ENCODE measurements at places on chromosomes 5 and 9.

- DNase-seq: no peak
Measured at GRCh38 chr9:25094518-25094917, 548.8 kb upstream of the IZUMO3 start.

DNA sequence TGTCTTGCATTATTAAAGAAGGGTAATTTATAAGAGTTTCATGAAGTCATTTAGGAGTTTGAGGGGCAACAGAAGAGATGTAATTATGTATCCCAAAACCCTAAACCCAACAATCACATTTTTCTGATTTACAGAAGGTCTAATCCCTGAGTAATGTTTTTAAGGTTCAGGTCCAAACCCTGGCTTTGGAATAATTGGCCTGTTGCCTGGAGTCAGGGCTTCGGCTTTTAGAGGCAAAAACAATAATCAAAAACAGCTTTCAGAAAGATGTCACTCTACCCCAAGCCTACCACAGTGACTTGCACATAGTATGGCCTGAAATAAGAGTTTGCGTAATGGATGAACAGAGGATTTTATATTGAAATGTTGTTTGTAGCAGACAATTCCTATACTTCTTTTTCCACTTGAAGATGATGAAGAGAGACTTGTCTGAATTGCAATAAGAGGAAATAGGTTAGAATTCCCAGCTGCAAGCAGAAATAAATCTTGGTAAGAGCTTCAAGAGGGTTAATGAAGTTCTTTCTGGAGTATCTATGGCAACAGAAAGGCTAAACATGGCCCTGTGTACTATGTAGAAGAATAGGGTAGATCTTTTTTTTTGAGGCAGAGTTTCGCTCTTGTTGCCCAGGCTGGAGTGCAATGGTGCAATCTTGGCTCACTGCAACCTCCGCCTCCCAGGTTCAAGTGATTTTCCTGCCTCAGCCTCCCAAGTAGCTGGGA lies 152.0 kb downstream of the GPBP1 start:
- no peak for DNase-seq

DNA sequence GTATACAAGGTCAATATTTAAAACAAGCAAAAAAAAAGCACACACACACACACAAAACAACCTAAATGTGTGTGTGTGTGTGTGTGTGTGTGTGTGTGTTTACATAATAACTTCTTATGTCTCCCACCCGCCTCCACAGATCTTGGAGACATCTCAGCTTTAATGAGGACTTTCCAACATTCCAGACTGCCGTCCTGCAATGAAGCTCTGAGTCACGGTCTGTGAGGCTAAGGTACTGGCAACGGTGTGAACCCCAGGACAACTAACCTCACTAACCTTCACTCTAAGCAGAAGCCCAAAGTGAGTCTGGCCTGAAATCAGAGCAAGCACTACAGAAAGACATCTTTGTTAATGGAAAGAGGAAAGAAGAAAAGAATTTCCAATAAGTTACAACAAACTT lies 22.3 kb downstream of the ZNF474 start:
- DNase-seq: no peak

GRCh38 chr9:90169490-90169889 lies 473.1 kb downstream of the DIRAS2 start:
- DNase-seq: no peak

DNA sequence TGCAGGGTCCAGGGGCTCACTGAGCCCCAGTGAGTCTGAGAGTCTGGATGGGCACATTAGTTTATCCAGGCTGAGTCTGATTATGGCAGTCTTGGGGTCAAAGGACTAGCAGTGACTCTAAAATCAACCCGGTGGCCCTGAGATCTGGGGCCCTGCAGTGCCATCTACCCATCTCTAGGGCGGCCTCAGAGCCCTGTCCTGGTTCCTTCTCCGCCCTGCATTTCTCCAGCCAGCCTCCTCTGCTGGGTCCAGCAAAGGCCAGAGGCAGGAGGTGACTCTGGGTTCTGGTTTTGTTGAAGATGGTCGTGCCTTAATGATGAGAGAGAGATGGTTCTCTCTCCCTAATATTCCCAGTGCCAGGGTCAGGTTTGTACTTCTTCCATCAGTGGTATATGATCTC lies 15.0 kb downstream of the DCANP1 start:
- DNase-seq: no peak

- no peak for DNase-seq
Measured at GRCh38 chr5:33852319-33852718, 39.5 kb downstream of the ADAMTS12 start.

GRCh38 chr5:138470322-138471051 lies 5.2 kb downstream of the EGR1 start:
- no peak for DNase-seq

GRCh38 chr5:135655468-135655815 lies 76.7 kb upstream of the CXCL14 start:
- no peak for DNase-seq

- no peak for DNase-seq
Measured at GRCh38 chr5:43771611-43772031, 168.6 kb downstream of the NNT start.

DNA sequence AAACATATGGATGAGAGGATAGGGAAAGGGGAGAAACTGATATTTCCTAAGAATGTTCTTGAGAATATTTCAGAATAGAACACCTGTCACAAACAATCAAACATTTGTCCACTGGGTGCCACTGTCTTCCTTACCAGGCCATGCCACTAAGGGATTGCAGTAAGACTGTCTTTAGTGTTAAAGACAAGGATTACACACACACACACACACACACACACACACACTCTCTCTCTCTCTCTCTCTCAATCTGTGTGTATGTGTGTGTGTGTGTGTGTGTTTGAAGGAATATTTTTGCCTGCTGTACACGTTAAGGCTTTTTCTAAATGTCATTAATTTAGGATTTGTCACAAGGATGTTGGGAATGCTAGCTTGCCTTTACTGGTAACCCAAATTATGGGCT lies 54.4 kb downstream of the CCDC192 start:
- no peak for DNase-seq

DNA sequence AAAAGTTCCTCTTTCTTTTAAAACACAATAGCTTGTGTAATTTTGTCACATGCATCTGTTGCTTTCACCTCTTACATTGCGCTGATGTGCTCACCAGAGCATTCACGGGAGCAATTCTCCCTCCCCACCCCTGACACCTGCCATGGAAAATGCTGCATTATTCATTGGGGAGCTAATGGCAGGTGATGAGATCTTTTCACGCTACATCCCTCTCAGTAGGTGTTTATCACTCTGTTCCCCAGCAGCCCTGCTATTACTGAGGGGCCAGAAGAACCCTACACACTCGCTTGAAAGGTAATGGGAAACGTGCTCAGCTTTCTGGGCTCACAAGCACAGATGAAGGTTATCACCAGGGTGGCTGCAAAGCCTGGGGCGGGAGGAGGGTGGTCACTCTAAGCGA lies 398.0 kb downstream of the PSAT1 start:
- no peak for DNase-seq

- DNase-seq: no peak
Measured at GRCh38 chr5:8060235-8060952, 191.4 kb downstream of the MTRR start.

GRCh38 chr5:114367029-114367428 lies 5.2 kb downstream of the KCNN2 start:
- no peak for DNase-seq

DNA sequence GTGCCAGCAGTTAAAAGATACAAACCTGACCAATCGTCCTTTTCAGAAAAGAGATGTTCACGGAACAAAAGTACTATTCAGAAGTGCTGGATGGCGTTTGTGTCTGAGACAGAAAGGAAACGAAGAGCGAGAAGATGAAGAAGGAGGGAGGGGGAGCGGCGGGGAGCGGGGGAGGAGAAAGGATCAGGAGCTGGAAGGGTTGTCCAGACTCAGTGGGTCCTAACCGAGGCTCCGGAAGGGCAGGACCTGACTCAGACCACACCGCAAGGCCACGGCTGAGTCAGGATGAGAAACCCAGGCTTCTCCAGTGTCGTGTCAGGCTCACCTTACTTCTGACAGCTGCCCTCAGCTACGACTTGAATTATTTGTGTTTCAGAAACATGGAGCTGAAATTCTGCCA lies 46.2 kb downstream of the PAX5 start:
- DNase-seq: no peak

DNA sequence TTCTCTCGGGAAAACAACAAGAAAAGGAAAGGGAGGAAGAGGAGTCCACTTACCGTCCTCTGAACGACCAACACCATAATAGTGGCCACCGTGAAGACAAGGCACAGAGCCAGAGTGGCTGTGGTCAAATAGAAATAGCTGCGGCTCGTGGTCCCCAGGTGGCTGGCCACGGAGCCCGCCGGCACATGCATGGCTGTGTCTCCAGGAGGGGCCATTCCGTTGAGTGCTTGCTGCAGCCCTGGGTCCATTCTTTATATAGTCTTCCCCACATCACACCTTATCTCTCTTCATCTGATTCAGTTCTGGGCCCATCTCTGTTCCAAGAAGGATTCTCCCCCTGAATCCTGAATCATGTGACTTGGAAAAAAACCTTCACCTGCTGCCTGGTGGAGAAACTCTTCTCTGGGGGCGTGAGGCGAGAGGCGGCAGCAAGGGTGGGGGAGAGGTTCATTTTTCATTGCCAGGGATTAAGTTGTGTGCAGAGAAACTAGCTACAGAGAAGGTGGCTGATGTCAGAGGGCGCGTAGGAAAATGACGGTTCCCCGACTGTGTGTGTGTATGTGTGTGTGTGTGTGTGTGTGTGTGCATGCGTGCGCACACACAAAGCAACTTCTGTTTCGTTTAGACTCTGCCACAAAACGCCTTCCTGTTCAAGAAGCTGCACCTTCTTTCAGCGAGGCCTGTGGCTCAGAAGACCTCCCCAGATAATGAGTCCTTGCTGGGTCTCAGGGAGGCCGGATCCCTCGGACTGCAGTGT lies at the start of gene TNFSF8:
TNFSF8 (minus strand) TSS at position 536 of the 757 bp plus-strand sequence; CDS start at position 248, 288 bp downstream.
- no peak for DNase-seq

DNA sequence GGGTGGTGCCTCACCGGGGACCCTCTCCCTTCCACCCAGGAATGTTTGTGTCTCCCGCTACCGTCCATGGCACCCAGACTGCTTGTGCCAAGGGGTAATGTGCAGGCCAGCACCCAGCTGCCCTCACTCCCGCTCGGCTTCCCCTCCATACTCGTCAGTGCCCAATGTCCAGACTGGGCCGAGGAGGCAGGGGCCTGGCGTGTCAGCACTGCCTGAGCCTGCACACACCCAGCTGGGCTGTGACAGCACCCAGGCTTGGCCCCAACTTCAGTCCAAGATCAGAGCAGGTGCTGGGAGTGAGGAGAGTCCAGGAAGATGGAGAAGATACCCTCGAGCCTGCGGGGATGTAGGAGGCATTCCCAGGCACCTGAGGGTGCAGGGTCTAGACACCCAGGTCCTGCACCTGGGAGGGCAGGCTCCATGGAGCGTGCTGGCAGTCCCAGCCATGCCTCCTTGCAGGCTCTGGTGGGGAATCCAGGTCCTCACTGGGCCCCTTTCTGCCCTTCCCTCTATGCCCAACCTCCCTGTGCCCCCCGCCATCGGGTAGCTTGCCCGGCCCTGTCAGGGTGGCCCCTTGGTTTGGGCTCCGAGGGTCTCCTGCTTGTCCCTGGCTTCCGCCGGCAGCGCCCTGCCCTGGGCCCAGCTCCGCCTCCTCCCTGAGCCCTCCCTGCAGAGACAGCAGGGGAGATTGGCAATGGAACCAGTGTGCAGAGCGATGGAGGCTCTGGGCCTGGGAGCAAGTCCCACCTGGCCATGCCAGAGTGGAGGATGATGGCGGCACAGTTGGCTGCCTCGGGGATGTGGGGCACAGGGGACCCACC lies 250.8 kb upstream of the EDIL3 start:
- no peak for DNase-seq

GRCh38 chr5:122805481-122805880 lies 30.6 kb downstream of the SNX2 start:
- DNase-seq: no peak

DNA sequence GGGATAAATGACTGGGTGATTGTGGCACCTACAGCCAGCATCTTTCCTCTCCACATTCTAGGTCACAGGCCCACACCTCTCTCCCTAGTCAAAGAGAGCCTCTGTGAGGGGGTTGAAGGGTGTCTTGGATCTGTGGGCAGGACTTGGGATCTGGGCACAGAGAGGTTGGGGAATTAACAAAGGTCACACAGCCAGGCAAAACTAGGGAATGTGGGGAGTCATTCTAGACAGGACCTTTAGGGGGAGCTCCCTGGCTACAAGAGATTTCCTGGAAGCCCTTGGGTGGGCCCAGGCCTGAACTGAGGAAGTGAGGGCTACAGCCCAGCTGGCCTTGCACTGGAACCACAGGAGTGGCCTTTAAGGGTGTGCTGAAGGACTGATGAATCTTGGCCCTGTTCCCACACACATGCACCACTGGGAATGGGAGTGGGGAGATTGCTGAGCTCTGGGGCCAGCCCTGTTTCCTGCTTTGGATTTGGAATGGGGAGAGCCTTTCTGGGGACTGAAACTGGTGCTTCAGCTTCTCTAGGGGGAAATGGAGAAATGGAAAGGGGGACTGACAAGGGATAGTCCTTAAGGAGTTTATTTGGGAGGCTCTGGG lies 12.4 kb upstream of the CXXC5 start:
- DNase-seq: no peak

DNA sequence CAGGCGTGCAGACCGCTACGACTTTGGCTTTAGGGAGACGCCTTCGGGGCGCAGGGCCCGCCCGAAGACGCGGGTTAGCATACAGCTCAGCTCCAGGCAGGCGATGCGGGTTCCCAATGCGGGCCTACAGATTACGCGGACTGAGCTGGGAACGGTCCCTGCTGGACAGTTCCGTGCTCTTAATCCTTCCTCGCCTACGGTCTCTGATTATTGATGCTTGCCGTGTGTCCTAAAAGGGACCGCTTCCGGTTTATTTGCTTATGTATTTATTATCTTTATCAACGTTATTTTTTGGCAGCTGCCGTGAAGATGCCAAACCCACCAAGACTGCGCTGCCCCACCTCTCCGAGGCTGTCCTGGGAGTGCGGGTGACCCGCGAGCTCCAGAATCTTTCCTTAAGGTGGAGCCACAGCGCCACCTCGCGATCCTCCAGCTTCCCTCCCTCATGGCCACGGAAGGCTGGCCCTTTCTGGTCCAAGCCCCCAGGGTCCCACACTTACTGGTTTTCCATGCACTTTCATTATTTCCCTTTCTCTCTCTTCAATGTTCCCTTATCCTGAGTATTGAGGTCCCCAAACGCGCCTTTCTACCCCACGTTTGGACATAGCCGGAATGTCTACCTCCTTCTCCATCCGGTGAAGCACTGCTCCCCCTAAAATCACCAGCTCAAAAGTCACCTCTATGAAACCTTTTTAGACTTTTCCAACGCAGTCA lies 7.0 kb upstream of the EBF1 start:
- peak; percentile 91 for DNase-seq

GRCh38 chr9:9341203-9341602 lies 1271.6 kb downstream of the PTPRD start:
- DNase-seq: no peak

- no peak for DNase-seq
Measured at GRCh38 chr5:63456279-63456678, 506.0 kb downstream of the HTR1A start.

- DNase-seq: no peak
Measured at GRCh38 chr5:133824661-133825254, 143.7 kb downstream of the C5orf15 start.

DNA sequence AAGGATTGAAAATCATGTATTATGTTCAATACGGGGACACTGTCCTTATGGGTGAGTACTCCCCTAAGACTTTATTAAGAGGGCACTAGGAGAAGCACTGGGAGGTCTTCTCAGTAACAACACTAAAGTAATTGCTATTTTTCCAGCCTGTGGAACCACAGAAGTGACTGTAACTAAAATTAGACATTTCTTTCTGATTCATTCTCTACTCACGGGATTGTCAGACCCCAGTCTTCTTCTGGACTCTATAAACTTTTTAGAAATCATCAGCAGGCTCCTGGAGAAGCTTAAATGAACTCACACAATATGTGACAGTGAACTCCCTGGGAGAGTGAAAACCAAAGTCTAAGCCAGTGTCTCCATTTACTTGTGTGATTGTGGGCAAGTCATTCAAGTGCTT lies 14.5 kb downstream of the TLR4 start:
- DNase-seq: no peak

GRCh38 chr5:5199495-5199894 lies 59.4 kb downstream of the ADAMTS16 start:
- no peak for DNase-seq
